ENCODE measurements at places on chromosomes 12 and 14.

DNA sequence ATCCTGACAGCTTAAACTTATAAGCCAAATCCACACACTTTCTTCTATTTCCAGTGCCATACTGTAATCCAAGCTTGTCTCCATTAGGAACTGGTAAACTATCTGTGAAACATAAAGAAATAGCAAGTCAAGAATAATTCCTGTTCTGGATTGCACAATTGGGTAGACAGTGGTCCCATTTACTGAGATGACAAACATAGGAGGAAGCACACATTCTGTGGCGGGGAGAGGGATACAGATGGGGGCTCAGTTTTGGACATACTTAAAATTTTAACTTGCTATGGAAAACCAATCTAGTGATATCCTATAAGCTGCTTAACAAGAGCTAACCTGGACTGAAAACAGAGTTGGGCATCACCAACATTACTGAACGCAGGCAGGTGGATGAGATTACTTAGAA lies 16.3 kb downstream of the MAP4K5 start:
- DNase-seq: no peak

- peak; percentile 30 for DNase-seq
These were observed 30.5 kb upstream of the LMNTD1 start for GRCh38 chr12:25583545-25583944.

DNA sequence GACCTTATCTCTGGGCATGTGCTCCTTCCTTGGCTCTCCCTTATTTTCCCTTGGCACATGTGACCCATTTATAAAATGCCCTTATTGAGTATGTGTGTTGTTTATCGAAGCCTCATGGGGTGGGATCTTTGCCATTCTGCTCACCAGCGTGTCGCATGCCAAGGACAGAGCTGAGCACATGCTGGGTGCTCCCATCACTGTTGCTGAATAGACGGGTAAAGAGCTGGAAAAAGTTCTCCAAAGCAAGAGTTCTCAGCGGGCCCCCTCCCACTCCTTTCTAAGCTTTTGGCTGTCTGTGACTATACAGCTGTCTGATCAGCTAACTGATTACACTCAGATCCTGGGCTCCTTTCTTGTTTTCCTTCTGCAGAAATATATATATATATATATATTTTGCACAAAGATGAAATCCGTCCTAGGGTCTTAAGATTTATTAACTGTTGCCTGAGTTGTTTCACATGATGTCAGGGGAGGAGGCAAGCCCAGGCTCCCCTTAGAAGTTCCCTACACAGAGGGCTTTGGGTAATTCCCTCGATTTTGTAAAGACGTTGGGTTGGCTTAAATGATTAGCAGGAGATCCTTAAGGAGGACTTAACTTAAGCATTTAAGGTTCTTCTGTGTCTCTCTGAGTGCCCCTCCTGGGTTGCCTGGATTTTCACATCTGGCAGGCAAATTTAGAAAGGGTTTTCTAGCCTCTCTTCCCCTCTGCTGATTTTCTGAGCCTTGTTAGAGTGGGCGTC lies 71.6 kb downstream of the TMEM132C start:
- no peak for DNase-seq

DNA sequence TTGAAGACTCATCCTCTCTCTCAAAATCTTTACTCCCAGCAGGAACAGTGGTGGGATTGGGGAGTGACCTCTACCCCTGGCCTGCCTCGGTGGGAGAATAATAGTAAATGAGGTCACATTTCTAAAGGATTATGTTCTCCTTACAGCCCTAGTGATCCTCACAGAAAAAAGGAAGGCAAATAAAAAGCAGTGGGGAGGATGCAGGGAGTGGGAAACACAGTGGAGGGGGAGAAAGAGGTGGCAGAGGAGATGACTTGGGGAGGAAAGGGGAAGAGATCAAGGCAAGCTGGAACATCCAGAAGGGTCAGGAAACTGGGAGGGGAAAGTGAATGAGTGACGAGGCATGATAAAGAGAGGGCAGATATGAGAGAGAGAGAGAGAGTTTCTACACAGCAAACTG lies 8.3 kb upstream of the SYNDIG1L start:
- DNase-seq: no peak

DNA sequence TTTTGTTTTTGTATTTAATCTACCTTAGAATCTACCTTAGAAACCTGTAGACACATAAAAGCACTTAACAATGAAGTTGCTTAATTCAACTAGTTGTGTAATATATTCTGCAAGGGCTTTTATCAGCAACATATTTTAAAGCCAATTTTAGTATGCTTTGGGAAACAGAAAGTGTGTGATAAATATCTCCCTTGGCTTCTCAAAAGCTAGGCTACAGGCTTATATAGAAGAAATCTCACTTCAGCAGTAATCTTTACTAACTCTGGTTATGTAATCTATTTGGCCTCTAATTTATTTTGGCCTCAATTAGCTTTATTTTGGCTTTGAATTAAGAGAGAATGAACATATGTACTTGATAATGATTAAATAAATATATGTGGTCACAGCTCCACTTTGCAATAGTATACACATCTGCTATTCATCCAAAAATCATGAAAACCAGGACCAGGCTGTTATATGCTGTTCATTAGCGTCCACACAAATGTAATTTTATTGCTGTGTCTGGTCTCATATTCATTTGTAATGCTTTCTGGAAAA lies 37.2 kb downstream of the LRP6 start:
- DNase-seq: no peak

GRCh38 chr14:23034498-23035302 lies at the start of gene PSMB5:
PSMB5 (minus strand) TSS chr14:23034900; CDS start chr14:23034881, 19 bp downstream.
- DNase-seq: peak; percentile 89

GRCh38 chr12:44847888-44848702 lies 28.0 kb downstream of the NELL2 start:
- DNase-seq: no peak

GRCh38 chr12:58341791-58342190 lies 400.4 kb downstream of the ATP23 start:
- DNase-seq: no peak

DNA sequence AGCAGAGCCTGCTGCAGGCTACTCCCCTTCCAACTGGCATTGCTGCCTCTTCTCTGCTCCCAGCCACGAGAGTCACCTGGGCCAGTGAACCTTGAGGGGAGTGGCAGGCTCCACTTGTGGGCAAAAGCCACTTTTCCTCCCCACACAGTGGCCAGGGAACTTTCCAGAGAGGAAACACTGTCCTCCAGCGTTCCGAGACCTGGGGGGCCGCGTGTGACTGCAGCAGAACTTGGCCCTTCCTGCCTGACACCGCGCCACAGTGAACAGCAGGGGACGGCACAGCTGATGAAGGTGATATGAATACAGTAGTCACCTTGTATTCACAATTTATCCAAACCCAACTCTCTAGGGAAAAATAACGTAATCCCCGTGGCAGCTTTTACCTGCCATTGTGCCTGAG lies 114.9 kb downstream of the PIWIL1 start:
- no peak for DNase-seq

GRCh38 chr14:102508410-102508773 lies 1.2 kb downstream of the ANKRD9 start:
- DNase-seq: no peak

- no peak for DNase-seq
These were observed 103.3 kb downstream of the NUAK1 start for GRCh38 chr12:106035421-106035820.

DNA sequence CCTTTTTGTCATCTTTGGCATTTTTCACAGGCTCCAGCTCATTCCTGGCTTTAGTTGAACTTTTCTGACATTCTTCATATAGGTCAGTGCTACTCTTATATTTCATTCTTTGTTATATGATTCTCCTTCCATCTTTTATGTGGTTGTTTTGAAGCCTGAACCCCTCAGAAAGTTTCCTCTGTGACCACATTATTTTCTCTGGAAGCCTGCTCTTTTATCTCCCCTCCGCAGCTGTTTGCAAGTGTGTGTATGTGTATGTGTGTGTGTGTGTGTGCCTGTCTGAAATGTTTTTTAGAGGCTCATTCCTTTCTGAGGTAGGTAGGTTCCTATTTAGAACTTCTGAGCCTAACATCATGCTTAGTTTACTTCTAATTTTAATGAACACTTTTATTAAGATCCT lies 47.6 kb downstream of the ANO4 start:
- no peak for DNase-seq

- DNase-seq: no peak
These were observed 31.9 kb upstream of the HIF1A start for GRCh38 chr14:61663312-61663979.

GRCh38 chr12:69501154-69501895 lies 31.1 kb downstream of the FRS2 start:
- DNase-seq: no peak

DNA sequence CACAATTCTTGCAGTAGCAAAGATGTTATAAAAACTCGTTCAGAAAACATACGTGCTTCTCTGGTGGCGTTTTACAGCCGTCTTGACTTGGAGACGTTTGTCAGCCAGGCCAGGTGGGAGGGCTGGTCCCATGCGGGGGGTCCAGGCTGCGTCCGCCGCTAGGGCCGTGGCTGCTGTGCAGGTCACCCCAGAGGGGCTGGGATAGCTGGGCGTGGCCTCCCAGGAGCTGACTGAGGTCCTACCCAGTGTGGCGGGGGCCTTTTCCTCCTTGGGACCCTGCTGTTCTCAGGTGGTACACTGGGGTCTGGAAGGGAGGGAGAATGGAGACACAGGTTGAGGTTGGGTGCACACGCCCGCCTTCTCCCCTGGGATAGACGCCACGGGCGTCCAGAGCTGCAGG lies 25.2 kb downstream of the MTA1 start:
- DNase-seq: no peak

- DNase-seq: no peak
These were observed 11.8 kb upstream of the NUAK1 start for GRCh38 chr12:106150555-106150954.

DNA sequence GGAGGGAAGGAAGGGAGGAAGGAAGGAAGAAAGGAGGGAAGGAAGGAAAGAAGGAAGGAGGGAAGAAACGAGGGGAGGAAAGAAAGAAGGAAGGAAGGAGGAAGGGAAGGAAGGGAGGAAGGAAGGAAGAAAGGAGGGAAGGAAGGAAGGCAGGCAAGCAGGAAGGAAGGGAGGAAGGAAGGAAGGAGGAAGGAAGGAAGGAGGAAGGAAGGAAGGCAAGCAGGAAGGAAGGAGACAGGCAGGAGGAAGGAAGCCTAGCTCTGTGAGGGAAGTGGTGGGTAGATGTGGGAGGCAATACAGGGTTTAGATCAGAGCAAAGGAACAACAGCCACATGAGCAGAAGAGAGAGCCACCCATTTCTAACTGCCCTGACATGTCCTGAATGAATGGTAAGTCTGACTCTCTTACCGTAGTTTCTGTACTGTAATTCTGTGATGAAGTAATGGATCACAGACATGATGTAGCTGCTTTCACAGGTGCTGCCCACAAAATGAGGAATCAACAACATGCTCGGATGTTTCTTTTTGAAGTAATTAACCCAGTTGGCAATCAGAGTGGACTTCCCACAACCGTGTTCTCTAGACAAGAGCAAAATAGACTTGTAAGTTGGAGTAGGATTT lies 24.4 kb upstream of the HSP90B1 start:
- no peak for DNase-seq

DNA sequence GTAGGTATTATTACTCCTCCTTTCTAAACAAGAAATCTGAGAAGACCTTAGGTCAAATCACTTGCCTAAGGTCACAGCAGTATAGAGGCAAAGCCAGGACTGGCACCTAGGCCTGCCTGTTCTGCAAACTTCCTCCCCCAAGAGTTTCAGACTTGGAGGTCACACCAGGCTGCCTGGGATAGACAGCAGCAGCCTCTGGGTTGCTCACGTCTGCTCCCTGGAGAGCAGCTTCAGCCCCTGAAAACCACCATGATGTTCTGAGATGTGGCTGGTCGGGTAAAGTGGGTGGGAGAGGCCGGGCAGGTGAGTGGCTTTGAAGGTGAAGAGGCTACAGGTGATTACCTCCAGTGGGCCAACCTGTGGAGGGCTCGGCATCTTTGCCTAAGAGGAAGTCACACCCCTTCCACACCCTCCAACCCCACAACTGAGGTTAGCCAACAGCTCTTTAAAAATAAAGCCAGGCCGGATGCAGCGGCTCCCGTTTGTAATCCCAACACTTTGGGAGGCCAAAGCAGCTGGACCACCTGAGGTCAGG lies 37.0 kb upstream of the PNMA1 start:
- DNase-seq: no peak

- DNase-seq: peak; percentile 46
These were observed 67.8 kb downstream of the HMGA2 start for GRCh38 chr12:65891987-65892481.

- no peak for DNase-seq
These were observed 22.0 kb downstream of the TTC9 start for GRCh38 chr14:70663707-70664179.

DNA sequence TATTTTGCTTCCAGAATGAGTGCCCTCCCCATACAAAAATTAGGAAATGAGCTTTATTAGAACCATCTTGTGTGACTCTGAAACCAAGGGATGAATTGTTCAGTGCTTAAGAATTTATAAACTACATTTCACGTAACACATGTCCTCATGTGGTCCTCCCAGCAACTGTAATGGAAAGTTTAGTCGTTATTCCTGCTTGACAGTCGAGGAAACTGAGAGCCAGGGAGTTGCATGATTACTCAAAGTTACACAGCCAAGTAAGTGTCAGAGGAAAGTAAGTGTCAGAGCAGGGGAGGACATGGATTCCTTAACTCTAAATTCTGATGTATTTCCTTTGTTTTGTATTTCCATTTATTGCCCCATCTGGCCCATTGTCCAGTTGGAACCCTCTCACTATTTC lies 453.9 kb downstream of the FUT8 start:
- DNase-seq: no peak

DNA sequence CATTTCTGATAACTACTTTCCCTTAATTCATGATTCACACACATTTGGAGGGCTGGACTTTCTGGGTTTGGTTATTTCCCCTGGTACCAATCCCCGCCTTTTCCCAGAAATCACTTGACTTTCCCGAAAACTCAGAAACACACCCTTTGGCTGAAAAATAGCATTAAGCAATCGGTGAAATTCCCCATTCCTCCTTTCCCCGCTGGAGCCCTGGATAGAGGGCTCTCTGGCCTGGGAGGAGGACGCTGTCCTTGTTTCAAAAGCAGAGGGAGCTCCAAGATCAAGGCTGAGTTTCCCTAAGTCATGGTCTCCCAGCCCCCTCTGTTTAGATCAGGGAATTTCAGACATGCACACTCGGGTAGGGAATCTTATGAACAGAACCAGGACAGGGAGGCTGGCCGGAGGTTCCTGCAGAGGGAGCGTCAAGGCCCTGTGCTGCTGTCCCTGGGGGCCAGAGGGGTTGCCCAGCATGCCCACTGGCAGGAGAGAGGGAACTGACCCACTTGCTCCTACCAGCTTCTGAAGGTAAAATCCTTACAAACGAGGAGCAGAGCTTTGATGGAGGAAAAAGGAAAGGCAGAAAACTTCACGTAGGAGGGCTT lies at the start of gene C1S:
Gene C1S (plus strand): TSS at position 366 of the 602 bp plus-strand sequence. CDS start 1,195 bp downstream, outside the sequence.
- DNase-seq: peak; percentile 10

GRCh38 chr14:84485036-84485435 lies 1044.9 kb upstream of the FLRT2 start:
- no peak for DNase-seq

DNA sequence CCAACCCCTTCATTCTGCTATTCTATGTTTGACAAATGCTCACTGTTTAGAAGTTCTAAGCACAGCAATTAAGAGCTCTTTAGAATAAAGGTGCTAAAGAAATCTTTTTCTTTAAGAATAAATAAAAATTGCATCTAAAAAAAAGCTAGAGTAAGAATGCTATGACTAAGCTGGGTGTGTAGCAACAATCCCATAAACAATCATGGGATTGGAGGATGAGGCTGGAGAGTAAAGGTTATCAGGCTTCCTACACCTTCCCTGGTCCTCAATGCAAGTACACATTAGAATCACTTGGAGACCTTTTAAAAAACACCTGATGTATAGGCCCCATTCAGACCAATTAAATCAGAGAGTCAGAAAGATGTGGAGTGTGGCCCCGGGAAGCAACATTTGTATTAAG lies 88.3 kb downstream of the CIT start:
- no peak for DNase-seq

- DNase-seq: no peak
These were observed 206.7 kb downstream of the KIF21A start for GRCh38 chr12:39235990-39236767.

Measured in dorsolateral prefrontal cortex (tissue), 122 donors.